ENCODE measurements at places on chromosomes 5 and 9.

DNA sequence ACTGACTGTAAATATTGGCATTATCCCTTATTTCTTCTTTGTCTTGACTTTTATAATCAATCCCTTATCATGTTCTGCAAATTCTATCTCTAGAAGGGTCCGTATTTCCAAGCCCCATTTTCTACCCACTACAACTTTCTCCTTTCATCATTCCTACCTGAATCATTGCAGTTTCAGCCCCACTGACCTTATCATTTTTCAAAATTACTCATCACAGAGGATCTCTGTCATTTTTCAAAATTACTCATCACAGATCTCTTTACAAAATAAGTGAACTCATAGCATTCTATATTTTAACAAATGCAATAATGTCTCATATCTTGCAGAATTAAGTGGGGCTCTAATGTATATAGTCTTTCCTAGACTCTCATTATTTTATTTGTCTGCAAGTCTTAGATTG, 256.9 kb upstream of the COX7C start:
- DNase-seq, result no peak

GRCh38 chr5:96143450-96143849, 181.8 kb upstream of the ELL2 start:
- no peak for DNase-seq

DNA sequence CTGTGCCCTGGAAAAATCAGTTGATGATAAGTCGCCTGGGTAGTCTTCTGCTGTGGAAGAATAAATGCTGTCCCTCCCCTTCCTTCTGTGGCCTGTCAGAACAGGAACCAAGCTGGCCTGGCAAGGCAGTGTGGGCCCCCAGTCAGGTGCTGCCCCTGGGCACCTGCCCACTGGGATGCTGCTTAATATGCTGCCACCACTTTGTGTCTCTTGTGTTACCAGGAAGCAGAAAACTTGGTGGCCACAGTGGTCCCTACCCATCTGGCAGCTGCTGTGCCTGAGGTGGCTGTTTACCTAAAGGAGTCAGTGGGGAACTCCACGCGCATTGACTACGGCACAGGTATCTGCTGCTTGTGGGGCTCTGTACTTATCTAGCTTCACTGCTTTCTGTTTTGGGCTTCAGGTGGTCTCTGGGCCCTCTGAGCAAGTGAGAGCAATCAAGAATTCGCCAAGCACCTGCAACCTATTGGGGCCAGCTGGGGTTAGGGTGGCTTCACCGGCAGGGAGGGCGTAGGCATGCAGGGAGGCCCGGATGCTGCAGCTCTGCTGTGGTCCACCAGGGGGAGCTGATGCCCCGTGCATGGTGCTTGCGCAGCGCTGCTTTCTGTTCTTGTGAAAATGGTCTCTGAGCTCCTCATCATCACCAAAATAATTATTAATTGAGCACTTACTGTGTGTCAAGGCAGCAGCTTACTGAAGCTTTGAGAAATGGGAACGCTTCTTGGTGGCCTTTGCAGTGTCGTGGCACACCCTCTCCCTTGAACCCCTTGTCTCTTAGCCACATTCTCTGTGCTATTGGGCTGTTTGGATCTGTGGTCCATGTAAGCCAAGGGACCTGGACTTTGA, 20.3 kb downstream of the PTPA start:
- DNase-seq, result peak; percentile 55

GRCh38 chr5:141814064-141814964, 63.9 kb downstream of the PCDH1 start:
- DNase-seq, result peak; percentile 13

GRCh38 chr9:3332802-3333201, 193.0 kb downstream of the RFX3 start:
- DNase-seq, result no peak

GRCh38 chr5:69489246-69489645, 3.3 kb upstream of the OCLN start:
- no peak for DNase-seq

DNA sequence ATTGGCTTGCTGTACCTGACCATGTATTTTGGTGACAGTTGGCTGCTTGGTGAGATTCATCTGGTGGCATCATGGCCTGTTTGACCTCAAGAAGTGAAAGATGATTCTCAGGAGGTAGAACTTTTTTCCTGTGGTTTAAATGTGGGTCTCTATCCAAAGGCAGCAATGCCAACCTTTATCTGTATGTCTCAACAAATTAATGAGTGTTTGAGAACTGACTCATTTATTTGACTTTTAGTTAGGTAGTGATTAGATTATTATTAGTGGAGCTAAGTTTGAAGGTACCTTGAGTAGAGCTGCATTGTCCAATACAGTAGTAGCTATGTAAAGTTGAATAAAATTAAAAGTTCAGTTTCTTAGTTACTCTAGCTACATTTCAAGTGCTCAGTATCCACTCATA, 48.2 kb downstream of the TLE4 start:
- DNase-seq, result no peak

DNA sequence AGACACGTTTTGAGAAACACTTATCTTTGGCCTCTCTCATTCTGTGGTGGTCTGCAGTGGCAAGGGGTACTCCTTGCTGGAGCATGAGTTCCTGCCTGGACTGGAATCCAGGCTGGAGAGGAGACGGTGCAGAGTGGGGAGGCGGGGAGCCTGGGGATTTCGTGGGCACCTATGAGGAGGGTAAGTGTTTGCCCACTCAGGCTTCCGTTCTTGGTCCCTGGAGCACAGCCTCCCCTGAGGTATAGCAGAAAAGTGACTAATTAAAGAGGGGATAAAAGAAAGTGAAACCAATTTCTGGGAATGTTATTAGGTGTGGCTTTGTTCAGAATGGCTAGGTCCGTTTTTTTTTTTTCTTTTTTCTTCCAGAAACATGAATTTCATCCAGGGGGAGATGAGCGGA, 90.8 kb downstream of the ARHGAP26 start:
- DNase-seq, result no peak

- no peak for DNase-seq
These were observed 75.4 kb upstream of the SELENOP start for GRCh38 chr5:42887097-42887496.

DNA sequence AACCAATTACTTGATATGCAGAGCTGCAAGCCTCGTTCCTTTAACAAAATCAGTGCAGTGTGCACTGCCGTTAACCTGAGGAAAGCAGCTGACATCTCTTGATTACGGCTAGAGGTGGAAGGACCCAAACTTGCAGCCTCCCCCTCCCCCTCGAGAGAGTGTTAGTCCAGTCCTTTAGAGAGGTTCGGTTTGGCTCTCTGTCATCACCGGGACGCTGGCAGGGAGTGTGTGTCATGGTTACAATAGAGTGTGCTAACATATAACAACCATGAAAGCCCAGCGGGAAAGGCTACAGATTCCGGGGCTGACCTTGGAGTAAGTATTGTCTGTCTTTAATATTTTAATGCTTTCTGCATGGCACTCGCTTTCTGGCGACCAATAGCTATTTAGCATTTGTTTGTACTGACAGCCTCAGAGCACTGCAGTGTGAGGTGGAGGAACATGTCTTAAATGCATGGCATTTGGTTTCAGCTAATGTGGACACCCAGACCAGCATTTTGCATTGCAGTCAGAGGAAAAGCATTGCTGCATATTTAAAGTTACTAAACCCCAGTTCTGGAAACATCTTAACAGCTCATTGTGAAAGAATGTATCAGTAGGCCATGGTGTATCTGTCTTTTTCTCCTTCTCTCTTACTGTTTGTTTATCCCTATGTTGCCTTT, 237.5 kb downstream of the CD180 start:
- DNase-seq, result no peak

GRCh38 chr9:3241290-3241689, 284.5 kb downstream of the RFX3 start:
- no peak for DNase-seq

DNA sequence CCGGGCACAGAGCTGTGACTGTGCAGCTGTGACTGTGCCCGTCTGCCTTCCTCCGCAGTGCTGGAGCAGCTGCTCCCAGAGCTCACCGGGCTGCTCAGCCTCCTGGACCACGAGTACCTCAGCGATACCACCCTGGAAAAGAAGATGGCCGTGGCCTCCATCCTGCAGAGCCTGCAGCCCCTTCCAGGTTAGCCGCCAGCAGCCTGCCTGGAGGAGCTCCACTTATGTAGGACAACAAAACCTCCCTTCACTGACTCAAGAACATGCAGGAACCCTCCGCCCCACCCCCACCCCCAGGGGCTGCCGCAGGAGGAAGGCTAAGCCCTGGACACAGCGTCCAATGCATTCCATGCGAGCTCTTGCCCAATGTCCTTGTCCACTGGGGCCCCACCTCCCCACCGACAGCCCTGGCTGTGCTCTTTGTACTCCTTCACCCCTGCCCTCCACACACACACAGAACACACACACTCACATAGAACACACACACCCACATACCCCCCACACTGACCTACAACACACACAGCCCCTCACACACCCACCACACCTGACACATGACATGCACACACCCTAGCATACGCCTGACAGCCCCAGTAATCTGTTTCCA, 27.9 kb downstream of the AFAP1L1 start:
- no peak for DNase-seq

DNA sequence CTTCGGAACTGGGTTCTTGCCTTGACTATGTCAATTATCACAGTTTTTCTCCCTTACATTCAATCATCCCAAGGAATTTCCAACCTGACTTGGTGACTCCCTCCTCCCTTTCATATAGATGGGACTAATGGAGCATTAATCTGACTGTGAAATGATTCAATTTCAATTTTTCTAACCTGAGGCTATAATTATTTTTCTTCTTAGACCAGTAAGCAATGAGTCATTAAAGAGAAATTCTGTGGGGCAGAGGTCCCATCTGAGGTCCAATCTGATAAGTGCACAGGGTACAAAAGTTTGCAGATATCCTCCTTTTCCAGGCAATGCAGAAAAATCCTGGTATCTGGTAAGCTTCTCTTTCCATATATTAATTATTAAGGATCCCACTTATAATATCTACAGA, 18.9 kb downstream of the PDE4D start:
- no peak for DNase-seq

GRCh38 chr9:38689678-38690077, 30.3 kb downstream of the FAM240B start:
- DNase-seq, result peak; percentile 84

- no peak for DNase-seq
These were observed 118.2 kb downstream of the SEC61B start for GRCh38 chr9:99340281-99340680.

DNA sequence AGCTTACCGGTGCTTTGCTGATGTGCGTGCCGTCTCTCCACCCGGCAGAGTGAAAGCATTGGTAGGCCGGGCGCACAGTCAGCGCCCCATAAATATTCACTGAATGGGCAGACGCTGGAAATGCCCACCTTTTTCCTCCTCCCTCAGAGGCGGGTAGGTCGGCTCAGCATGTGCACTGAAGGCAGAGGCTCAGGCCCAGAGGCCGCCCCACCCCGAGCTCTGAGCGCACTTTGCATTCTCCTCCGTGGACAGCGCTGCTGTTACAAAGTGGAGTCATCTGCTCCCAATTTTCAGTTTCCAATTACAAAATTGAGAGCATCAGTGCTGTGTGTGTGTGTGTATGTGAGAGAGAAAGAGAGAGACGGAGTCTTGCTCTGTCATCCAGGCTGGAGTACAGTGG, 10.6 kb downstream of the UCK1 start:
- DNase-seq, result no peak

DNA sequence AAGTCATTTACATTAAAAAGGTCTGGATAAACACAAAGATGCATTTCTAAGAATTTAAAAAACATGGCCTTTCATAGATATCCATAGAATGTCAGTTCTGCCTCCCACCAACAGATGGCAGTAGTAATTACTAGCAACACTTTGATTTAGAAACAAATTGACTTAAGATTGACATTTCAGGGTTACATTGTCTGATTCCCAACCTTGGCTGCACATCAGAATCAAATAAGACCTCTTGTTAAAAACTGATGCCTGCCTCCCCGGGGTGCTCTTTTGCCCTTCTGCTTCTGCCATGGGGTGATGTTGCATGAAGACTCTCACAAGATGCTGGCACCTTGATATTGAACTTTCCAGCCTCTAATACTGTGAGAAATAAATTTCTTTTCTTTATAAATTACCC, 146.2 kb upstream of the GPR151 start:
- no peak for DNase-seq

DNA sequence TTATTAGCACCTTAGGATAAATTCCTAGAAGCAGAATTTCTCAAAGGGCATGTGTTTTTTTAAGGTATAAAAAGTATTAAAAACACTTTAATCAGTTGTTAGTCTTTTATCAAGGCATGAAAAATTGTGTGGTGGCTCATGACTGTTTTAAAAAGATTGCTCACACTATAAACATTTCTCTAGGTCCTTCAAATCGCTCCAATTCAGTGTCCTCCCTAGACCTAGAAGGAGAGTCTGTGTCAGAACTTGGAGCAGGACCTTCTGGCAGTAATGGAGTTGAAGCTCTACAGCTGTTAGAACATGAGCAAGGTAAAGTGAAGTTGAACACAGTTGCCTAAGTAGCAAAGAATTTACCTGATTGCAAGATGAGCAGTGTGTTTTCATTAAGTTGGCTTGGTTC, 62.0 kb downstream of the GAPVD1 start:
- DNase-seq, result no peak

- no peak for DNase-seq
These were observed 133.7 kb upstream of the CCNG1 start for GRCh38 chr5:163303718-163304117.

- no peak for DNase-seq
These were observed 19.6 kb downstream of the MFAP3 start for GRCh38 chr5:154058055-154059038.

DNA sequence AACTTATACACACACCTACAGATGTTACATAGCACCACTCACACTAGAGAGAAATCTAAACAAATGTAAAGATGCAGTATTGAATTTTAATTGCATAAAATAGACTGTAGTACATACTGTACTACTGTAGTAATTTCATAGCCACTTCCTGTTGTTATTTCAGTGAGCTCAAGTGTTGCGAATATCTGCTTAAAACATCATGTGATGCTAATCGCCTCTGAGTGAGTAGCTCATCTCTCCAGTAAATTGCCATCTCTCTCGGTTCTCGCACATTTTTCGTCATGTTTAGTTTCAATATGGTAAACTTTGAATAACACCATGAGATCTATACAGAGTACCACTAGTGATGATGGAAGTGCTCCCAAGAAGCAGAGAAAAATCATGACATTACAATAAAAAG, 22.0 kb upstream of the ARHGEF28 start:
- DNase-seq, result no peak

DNA sequence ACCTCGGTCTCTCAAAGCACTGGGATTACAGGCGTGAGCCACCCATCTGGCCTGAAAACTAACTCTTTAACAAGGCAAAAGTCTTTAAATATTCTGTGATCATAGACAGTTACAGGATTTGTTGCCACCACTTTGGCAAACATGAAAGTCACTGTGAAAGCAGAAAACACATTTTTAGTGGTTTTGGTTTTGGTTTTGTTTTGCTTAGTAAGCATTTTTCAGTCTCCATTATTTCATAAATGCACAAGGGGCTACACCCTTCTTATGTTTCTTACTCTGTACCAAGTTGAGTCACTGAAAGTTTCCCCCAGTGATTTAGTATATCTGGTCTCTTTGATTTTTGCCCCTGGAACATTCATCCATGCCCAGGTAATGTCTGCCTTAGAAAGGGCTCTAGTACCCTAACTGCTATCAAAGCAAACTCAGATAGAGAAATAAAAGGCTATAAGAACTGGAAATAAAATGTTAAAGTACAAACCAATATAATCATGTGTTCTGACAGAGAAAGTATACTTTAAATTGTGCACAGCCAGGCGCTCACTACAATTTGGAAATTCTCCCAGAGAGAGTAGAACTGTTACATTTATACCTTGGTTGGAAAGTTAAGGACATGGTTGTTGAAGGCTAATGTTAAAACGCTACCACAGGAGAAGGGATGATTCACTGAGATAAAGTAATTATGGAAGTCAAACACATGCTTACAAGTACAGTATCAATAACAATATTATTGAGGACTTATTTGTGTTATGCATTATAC, 1022.5 kb upstream of the DMAC1 start:
- no peak for DNase-seq

- no peak for DNase-seq
These were observed 80.4 kb downstream of the GCNT4 start for GRCh38 chr5:74971947-74972460.

All from NCI-H2081 (cell line).